NCI-H2081 treated with DMSO at 0.1 percent for 48 hours (cell line): ENCODE measurements at places on chromosomes 3 and 15.
A peak's percentile ranks its signal among the peaks of the same experiment; 100 is the strongest.

DNA sequence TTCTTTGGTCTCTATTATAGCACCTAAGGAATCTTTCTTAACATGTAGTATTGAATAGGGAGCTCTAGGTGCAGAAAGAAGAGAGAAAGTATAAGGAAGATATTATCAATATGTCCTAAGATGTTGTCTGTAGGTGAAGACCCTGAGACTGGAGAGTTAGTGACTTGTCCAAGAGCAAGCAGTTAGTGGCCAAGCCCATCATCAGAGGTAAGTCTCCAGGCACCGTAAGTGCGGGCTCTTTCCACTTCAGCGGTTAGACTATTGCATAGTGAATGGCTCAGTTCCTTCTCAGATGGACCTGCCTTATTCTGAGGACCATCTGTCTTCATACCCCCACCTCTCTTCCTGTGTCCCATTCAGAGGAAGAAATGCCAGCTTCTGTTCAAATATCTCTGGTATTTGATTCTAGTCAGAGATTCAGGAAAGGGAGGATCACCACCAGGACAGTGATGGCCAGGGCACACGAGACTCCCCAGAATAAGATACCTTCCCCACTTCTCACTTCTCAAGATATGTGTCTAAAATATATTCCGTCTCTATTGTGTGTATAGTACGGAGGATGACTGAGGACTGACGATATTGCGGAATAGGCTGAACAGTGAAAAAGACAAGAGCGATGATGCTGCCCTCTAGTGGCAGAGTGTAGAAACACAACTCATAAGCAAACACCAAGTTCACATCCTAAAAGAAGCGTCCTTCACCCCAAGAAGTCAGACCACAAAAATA is 19.1 kb upstream of the ADGRG7 start:
- DNase-seq = peak; percentile 8

- no peak for DNase-seq
These were observed 125.2 kb downstream of the CFAP20DC start for GRCh38 chr3:58924578-58924977.

DNA sequence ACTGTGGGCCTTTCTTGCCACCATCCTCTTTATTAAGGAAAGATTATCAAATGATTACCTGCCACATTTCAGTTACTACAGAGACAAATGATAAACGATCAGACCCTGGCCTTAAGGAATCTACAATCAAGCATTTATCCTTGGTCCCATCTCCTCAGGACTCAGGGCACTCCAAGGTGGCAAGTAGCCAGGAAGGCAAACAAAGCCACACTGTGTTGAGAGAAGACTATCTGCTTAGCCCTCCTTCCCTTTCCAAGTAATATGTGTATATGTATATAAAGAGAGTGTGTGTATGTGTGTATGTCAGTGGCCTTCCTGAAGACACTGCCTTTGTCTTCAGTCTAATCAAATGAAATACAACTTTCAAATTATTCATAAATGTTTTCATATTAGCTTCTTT is 490.1 kb upstream of the ATP11B start:
- no peak for DNase-seq

- DNase-seq = no peak
These were observed 55.8 kb downstream of the DZIP3 start for GRCh38 chr3:108645364-108645763.

- no peak for DNase-seq
These were observed 289 bp downstream of the PCSK6 start for GRCh38 chr15:101489237-101489598.

DNA sequence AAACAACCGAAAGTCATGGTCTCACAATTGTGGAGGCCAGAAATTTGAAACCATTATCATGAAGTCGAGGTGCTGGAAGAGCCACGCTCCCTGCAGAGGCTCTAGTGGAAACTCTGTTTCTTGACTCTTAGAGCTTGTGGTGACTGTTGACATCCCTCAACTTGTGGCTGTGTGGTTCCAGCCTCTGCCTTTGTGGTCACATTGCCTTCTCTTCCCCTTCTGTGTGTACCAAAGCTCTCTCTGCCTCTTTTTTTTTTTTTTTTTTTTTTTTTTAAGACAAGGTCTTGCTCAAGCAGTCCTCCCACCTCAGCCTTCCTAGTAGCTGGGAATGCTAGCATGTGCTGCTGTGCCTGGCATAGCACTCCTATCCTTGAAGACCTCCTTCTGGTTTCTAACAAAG is 48.7 kb upstream of the CRTC3 start:
- no peak for DNase-seq

GRCh38 chr15:52760562-52760961 is 29.6 kb downstream of the ONECUT1 start:
- DNase-seq = no peak

- DNase-seq = no peak
These were observed 5.9 kb downstream of the DPH6 start for GRCh38 chr15:35540021-35540420.
